ENCODE measurements at places on chromosomes 11 and 22.
A peak's percentile ranks its signal among the peaks of the same experiment; 100 is the strongest.

DNA sequence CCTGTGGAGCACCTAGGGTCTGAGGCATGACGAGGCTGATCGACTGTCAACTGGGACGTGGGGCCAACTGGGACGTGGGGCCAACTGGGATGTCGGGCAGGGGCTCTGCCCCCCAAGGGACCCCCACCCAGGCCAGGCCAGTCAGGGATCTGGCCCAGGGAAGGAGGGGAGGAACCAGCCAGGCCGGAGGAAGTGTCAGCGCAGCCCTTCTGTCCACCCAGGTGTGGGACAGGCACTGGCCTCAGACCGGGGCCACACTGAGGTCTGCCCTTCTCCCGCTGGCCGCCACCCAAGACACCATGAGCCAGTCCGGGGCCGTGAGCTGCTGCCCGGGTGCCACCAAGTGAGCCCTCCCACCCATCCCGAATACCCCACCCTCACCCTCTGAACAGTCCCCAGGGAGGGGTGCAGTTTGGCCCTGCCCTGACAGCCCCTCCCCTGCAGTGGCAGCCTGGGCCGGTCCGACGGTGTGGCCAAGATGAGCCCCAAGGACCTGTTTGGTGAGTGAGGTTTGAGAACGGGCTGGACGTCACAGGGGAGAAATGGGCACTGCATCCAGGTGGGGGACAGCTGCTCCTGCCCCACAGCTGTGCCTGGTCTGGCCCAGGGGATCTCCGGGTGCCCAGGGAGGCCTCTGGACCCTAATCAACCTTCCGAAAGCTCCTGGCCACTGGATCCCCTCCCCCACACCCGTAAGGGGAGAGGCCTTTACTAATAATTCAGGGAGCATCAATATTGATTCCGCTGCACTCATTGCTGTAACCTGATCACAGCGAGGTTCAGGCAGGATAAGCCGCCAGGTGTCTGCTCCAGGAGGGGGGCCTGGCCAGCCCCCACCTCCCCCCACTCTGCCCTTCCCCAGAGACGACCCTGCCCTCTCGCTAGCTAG is 3.3 kb downstream of the EPS8L2 start:
- DNase-seq, result no peak

DNA sequence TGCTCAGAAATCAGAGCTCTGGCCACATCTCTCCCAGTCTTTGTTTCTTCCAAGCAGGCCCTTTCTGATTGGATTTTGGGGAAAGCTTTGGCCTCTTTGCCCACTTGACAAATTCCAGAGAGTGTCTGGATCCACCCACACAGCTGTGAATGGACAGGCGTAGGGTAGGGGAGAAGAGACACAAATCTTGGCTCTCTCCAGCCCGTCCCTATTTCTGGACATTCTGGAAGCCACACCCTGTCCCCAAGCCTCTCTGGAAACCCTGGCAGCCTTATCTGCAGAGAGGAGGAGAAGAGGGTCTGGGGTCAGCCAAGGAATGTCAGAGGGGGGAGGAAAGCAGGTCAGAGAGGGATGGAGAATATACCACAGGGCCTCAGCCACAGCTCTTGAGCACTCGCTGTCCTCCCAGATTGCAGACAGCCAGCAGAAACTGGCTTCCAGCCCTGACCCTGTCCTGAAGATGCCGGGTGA is 59.5 kb upstream of the WNT11 start:
- DNase-seq, result no peak

DNA sequence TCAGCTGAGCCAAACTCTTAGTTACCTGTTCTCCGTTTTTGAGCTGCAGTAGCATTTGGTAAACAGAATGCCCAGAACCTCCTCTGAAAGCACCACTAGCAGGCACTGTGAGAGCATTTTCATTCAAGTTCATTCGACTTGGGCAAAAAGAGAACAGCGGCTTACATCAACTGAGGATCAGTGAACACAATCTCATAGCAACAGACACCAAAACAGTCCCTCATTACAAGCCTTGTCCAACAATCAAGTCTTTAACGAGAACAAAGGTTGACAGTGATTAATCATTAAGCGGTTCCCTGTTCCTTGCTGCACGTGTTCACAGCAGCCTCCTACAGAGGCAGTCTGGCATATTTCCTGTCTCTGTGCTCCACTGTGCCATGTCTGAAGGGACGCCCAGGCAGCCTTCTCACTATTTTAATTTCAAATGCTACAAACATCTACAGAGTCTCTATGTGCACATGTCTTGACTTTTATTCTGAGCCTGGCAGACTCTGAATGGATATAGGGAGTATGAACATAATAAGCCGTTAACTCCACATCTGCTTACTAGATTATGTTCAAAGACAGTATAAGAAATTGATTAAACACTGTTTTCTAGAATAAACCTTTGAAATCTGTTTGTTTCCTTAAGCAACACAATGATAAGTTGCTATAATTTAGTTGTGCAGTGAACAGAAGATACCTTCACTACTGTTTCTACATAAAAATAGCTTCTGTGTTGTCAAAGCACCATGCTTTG is 88.3 kb upstream of the MTMR2 start:
- DNase-seq, result no peak

DNA sequence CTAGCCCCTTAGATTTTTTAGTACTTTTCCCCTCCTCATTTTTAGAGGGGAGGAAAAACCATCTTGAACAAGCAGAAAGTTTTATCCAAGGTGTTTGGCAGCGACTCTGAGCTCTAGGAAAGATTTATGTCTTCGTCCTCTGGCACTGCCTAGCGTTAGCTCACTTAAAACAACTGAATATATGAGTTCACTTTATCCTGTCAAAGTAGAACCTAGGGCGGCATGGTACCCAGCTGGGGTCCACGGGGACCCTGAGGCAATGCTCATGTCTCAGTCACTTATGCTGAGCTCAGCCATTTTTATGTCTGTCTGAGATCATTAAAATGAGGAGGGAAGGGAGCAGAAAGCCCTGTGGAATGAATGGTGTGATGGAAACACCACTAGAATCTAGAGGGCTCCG is 14.2 kb upstream of the VSIG10L2 start:
- no peak for DNase-seq

GRCh38 chr11:18173225-18173866 is 709 bp downstream of the MRGPRX4 start:
- DNase-seq, result no peak

GRCh38 chr11:93054881-93055280 is 85.4 kb downstream of the MTNR1B start:
- peak; percentile 80 for DNase-seq

DNA sequence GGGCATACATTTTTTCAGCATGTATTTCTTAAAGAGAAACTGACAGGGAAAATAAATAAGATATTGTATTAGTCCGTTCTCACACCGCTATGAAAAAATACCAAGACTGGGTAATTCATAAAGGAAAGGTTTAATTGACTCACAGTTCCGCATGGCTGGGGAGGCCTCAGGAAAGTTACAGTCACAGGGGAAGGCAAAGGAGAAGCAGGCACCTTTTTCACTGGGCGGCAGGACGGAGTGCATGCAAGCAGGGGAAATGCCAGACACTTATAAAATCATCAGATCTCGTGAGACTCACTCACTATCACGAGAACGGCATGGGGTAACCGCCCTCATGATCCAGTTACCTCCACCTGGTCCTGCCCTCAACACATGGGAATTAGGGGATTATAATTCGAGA is 44.2 kb downstream of the PPFIA1 start:
- no peak for DNase-seq

GRCh38 chr11:116169776-116170175 is 603.0 kb downstream of the BUD13 start:
- DNase-seq, result no peak

- peak; percentile 22 for DNase-seq
These were observed 184.4 kb upstream of the C11orf87 start for GRCh38 chr11:109237636-109238035.

DNA sequence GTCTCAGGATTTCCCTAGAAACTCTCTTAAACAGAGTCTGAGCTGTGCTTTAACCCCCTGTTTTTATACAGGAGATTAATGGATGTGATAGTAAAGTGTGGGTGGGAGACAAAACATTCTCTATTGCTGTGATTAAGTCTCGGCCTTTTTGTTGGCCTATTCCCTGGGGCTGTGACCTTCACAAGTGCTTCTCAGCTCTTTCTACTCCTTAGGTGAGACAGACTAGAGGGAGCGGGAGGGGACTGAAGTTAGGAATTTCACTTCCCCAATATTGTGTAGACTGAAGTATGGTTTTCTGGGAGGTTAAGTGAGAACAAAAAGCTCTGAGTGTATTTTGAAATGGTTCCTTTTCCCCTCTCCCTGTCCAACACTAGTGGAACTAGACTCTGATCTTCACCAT is 29.8 kb upstream of the OR8B8 start:
- no peak for DNase-seq

- no peak for DNase-seq
These were observed 103.2 kb downstream of the XKR3 start for GRCh38 chr22:16721961-16722360.

DNA sequence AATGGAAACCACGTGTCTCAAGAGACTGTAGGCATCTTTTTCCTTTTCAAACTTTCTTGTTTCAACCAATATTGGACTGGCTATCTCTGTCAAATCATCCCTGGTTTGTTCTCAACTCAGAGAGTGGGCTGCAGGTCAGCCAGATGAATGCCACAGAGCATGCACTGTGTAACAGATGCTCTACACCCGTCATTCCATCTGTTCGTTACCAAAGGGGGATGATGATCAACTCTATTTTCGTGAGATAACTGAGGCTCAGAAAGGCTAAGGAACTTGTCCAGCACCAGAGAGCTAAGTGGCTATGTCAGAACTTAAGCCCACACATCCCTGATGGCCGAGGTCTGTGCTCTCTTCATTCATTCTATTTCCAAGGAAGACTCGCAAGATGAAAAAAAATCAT is 42.1 kb downstream of the SLC1A2 start:
- DNase-seq, result no peak

DNA sequence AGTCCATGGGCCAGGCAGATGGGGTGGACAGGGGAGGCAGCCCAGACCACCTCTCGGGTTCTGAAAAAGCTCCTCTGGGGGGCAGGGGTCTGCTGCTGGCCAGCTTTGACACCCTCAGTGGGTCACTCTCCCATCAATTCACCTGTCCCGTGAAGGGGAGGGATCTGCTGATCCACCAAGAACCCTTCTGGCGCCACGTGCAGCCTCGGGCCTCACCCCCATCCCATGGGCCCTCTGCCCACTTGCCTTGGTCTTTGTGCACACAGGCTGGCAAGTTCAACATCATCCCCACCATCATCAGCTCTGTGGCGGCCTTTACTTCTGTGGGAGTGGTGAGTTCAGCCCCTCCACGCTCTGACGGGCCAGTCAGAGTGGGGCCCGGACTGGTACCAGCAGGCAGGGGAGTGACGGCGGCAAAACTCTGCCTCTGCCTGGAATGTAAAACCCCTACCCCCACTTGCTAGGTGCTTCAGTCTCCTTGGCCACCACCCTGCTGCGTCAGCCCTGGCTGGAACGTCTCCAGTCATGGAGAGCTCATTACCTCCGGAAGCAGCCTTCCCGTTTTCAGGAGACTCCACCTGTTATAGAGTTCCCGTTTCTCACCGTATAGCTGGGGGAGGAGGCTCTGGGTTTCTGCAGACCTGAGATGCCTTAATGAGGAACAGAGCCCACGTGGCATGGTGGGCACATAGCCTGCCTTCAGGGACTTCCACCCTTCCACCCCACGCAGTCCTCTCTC is 12.7 kb downstream of the PRG3 start:
- DNase-seq, result no peak

DNA sequence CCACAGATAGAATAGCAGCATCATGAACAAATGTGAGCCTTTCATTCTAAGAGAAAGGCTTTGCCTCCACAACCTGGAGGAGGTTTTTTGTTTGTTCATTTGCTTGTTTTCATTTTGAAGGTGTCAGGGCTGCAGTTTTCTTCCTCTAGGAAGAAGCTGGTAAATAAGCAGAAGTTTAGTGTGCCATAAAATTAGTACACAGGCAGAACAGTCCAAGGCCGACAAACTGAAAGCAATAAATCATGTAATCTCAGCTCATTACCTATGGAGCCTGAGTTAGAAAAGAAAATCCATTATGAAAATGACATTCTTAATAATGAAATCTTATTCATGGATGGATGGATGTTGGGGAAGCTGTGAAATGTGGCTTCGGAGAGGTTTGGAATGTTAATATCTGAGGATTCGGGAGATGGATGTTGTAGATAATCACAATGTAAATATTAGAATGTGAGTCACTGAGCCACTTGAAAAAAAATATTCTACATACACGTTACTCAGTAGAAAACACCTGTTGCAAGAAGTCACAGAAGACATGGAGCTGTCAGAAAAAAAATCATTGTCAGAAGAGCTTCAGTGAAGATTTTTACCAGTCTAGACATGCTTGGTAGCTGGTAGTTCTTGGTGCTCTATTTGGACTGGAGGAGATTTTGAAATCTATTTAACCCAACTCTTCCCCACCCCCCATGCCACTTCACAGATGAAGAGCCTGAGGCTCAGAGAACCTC is 15.0 kb upstream of the ZDHHC13 start:
- no peak for DNase-seq

GRCh38 chr11:120146413-120147093 is 8.6 kb upstream of the TRIM29 start:
- no peak for DNase-seq

GRCh38 chr11:131923309-131923708 is 552.9 kb downstream of the NTM start:
- DNase-seq, result no peak

DNA sequence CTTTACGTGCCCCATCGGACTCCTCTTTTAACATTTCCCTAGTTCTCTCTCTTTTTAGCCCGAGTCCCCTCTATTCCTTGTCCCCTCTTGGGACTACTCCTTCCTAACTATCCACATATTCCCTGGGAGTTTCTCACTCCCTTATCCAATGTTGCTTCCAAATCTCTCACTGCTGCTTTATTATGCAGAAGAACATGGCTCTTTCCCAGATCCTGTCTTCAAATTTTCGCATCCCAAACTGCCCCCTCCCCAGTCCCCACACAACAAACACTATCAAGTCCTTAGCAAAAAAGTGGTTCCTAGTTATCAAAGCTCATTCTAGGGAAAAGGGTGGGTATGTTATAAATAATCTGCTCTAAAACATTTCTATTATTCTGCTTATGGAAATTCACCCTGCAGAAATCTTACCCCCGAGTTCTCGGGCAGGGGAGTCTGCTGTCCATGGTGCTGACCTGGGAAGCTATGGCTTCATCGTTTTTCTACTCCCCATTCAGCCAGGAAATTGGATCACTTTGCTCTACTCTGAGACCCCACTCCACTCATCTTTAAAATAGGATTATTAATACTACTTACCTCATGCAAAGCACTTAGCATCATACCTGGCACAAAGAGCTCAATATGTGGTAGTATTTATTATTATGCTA is 393.5 kb downstream of the BUD13 start:
- DNase-seq, result peak; percentile 6

- no peak for DNase-seq
These were observed 29.4 kb downstream of the APOL6 start for GRCh38 chr22:35677460-35678187.

DNA sequence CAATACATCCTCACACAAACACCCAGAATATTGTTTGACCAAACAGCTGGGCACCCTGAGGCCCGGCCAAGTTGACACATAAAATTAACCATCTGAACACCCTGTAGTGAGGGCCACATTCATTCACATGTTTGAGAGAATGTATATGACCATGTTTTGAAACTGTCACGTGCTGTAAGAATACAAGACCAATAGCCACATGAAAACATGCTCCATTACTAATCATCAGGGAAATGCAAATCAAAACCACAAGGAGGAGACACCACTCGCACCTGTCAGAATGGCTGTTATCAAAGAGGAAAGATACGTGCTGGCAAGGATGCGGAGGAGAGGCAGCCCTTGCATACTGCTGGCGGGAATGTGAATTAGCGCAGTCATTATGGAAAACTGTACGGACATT is 38.3 kb upstream of the IGSF9B start:
- DNase-seq, result no peak

GRCh38 chr11:71095294-71095850 is 157.0 kb downstream of the SHANK2 start:
- DNase-seq, result no peak

All from fibroblast of skin of left quadriceps (primary cell).